ENCODE measurements at places on chromosomes 4 and X.

DNA sequence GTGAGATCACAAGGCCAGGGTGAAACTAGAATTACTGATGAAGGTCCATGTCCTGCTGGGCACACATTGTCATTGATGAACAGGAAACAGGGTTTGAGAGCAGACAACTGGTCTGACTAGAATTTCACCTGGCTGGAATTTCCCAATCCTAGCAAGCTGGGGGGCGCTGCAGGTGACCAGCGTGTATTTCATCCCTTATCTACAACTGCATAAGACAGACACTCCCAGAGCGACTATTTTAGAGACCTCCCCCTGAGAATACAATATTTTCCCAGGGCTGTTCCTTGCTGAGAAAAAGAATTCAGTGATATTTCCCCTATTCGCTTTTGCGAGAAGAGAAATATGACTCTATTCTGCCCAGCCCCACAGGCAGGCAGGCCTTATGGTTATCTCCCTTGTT is 432.6 kb upstream of the GALNT7 start:
- DNase-seq, result no peak

- no peak for DNase-seq
Observed at GRCh38 chr4:25345744-25346143, 31.3 kb upstream of the ANAPC4 start.

DNA sequence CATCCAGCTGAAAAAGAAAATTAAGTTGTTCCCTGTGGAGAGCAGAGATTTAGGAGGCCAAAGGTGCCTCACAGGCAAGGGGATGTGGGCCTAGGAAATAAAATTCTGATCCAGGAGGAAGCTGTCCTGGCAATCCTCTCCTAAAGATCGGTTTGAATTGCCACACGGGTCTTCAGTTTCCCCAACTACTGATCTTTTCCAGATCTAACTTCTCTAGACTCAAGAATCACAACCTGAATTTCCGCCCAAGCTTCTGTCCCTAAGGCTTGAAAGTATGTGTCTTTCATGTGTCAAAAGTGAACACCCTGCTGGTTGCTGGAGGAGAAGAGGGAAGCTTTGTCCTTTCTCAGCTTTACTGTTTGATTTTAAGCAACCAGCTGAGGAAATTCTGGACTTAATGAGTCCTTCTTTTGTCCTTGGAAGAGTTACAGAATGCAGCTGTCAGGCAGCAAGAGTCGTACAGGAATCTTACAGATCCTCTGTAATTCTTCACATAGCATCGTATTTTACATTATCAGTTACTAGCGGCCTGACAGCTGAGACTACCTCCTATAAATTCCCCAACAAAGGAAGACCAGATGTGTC is 93.8 kb downstream of the INPP4B start:
- no peak for DNase-seq

DNA sequence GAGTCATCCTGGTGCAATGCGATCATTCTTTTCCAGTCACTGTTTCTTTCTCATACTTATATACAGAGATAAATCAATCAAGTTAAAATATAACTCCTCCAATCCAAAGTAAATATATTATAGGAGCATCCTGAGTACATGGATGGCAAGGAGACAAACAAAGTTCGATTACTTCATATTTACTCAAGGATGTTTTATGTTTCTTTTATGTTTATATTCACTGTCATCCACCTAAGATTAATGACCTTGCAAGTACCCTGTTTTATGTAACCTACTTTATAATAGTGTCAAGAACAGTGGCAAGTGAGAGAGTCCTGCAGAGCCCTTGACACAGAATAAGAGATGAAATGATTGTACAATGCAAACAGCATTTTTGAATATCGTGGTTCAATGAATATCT is at the start of gene UGT2B11:
UGT2B11 (minus strand) TSS at position 33 of the 400 bp plus-strand sequence; CDS start at position 7, 26 bp downstream.
- no peak for DNase-seq

DNA sequence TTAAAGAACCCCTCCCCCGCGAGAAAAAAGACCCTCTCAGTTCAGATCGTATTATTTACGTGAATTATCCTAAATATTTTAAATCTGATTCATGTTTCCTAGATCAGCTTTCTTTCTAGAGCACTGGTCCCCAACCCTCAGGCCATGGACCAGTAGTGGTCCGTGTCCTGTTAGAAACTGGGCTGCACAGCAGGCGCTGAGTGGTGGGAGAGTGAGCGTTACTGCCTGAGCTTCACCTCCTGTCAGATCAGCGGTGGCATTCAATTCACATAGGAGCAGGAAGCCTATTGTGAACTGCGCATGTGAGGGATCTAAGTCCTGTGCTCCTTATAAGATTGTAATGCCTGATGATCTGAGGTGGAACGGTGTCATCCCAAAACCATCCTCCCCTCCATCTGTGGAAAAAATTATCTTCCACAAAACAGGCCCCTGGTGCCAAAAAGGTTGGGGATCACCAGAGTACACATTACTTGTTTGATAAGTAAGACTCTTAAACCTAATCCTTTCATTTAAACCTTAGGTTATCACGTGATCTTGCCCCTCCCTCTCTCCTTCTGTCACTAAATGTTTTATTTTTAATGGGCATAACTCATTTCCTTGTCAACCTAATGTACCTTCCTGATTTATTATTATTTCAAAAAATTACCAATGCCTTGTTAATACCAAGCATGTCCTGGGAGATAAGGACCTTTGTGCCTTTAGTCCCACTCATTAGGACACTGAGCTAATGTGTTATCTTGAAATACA is 442.9 kb downstream of the TLL1 start:
- DNase-seq, result no peak

GRCh38 chrX:46255046-46255445 is 290.2 kb downstream of the ZNF674 start:
- no peak for DNase-seq

- DNase-seq, result no peak
Observed at GRCh38 chrX:72712094-72712755, 1.9 kb downstream of the PHKA1 start.

- DNase-seq, result no peak
Observed at GRCh38 chrX:40552768-40553167, 28.0 kb upstream of the ATP6AP2 start.
